SK-N-SH (cell line): ENCODE measurements at places on chromosomes 5 and 9.
A peak's percentile ranks its signal among the peaks of the same experiment; 100 is the strongest.

- DNase-seq: no peak
These were observed 85.4 kb downstream of the PCSK1 start for GRCh38 chr5:96347502-96348292.

DNA sequence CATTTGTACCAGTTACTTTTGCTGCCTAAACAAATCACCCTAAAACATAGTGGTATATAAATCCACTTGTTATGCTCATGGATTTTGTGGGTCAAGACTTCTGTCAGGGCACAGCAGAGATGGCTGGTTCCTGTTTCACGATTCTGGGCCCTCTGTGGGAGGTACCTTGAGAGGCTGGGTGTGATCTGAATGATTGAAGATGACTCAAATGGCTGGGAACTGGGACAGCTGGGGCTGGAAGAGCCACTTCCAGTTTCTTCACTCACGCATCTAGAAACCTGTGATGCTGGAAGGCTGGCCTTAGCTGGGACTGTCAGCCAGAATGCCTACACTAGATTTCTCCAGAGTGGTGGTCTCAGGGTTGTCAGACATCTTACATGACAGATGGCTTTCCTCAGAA is 88.1 kb downstream of the KIF4B start:
- no peak for DNase-seq

- no peak for DNase-seq
These were observed 134.6 kb upstream of the ADRA1B start for GRCh38 chr5:159781626-159782157.

GRCh38 chr9:135148386-135148785 is 60.9 kb downstream of the OLFM1 start:
- no peak for DNase-seq

DNA sequence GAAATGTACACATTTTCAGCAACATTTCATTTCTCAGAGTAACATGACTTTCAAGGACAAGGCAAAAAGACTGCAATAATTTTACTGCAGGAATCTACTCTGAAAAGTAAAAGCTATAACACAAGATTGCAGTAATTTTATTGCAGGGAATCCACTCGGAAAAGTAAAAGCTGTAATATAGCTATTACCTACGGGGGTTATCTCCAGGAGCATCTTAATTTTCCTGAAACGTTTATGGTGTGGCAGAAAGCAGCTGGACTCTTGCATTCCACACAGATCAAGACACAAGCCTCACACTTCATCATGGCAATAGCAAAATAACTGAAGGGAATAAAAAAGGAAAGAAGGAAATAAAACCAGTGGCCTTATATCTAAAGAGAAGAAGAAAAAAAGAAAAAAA is 171.2 kb downstream of the TSSK1B start:
- no peak for DNase-seq

- no peak for DNase-seq
These were observed 80.6 kb downstream of the PAM start for GRCh38 chr5:102835717-102836116.

GRCh38 chr5:1343931-1344901 is 683 bp downstream of the CLPTM1L start:
- peak; percentile 66 for DNase-seq

DNA sequence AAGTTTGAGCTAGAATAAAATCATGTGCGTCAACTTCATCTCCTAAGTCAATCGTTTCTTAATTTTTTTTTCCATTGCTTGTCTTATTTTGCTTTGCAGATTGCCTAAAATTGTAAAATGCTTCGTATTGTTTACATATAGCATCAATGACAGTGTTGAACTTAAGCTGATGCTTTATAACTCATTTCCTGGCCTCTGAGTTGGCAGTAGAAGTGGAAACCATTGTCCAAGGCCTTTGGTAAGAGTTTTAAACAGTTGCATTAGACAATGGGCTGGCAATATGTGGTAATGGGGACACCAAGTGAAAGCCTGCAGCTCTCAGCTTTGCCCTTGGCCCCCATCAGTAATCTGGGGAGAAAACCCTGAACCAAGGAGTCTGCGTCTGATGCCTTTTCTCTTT is 154.8 kb upstream of the GAS1 start:
- no peak for DNase-seq

DNA sequence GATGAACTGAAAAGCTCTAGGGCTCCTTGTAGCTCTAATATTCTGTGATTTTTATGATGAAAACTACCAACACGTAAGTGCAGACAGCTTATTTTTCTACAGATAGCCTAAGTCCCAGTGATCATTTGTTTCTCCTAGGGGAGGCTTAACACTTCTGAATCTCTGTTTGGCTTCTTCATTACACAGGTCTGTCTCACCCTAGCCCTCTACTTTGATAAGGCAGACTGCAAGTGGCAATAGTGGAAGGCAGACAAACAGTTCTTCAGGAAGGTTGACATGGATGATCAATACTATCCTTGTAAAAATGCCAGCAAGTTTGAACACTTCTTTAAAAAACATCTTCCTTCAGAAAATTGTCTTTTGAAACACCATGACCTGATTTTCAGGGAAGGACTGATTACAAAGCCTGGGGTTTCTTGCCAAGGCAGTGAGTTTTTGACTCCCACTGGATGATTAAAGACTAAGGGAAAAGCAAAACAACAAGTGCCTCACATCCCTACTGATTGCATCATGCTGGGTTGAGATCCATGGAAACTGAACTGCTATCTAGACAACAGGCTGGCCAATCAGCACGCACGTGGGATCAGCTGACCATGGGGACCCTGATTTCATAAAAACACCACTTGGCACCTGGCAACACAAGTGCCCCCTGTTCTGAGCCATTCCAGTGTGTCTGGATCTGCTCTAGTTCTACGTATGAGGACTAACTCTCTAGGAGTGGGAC is 212.2 kb downstream of the SMARCA2 start:
- DNase-seq: no peak

DNA sequence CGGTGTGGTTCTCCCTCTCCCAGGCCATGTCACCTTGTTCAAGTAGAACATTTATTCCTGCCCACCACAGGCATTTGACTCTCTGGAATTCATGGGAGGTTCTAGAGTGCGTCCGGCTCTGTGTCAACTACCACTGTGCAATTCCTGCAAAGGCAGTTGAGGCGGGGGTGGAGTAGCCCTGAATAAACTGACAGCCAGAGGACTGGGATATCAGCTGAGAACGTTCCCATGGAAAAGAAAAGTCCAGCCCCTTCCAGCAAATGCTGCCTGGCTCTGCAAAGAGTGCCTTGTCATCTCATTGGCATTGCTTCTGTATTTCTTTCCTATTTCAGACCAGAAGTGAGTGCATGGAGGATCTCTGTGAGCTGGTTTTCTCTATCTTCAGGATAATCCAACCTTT is 18.9 kb upstream of the MEGF9 start:
- no peak for DNase-seq

GRCh38 chr5:36982146-36982545 is 105.6 kb downstream of the NIPBL start:
- no peak for DNase-seq

DNA sequence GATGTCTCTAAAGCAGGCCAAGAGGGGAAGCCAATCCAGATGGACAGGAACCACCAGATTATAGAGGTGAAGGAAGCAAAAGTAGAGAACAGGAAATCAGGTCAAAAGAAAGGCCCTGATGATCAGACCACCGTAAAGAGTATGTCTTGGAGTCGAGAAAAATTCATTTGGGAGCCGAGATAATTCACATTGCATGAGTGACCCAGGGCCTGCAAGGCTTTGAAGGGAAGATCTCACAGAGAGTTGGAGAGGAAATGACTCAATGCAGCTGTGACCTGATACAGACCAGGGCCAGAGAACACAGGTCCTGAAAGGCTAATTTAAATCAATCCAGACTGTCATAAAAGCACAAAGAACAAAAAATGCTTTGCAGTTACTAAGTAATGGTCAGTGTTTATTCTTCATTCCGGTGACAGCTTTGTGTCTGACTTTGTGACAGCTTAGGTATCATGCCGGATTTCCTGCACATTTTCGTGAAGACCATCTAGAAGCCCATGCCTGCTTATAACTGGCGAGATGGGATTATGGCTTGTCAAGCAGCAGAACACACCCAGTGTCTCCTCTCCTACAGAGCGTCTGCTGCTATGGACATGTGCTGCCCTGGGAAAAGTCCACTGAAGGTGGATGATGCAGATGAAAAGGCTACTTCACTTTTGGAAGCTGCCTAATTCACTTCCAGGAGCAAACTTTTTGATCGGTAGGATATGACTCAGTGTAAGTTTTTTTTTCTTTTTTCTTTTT is 5.8 kb upstream of the ACTBL2 start:
- DNase-seq: no peak

- no peak for DNase-seq
These were observed 73.3 kb downstream of the RXRA start for GRCh38 chr9:134399435-134400056.

- DNase-seq: no peak
These were observed 480.0 kb downstream of the TAF11L14 start for GRCh38 chr5:18114151-18114757.

DNA sequence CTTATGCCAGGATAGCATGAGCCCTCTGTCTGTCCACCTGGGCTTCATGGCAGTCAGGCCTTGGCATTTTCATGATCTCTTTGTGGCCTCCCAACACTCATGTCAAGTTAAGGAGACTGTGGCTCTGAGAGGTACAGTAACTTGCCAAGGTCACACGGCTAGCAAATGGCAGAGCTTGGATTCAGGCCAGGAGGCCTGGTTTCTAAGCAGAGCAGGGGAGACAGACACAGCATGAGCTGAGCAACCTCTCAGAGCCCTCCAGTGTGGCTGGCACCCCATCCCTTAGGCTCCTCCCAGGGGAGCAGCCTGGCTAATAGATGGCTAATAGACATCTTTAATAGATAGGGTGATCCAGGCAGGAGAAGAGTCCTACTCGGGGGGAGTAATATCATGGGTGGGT is 4.1 kb downstream of the SYNPO start:
- DNase-seq: peak; percentile 85

DNA sequence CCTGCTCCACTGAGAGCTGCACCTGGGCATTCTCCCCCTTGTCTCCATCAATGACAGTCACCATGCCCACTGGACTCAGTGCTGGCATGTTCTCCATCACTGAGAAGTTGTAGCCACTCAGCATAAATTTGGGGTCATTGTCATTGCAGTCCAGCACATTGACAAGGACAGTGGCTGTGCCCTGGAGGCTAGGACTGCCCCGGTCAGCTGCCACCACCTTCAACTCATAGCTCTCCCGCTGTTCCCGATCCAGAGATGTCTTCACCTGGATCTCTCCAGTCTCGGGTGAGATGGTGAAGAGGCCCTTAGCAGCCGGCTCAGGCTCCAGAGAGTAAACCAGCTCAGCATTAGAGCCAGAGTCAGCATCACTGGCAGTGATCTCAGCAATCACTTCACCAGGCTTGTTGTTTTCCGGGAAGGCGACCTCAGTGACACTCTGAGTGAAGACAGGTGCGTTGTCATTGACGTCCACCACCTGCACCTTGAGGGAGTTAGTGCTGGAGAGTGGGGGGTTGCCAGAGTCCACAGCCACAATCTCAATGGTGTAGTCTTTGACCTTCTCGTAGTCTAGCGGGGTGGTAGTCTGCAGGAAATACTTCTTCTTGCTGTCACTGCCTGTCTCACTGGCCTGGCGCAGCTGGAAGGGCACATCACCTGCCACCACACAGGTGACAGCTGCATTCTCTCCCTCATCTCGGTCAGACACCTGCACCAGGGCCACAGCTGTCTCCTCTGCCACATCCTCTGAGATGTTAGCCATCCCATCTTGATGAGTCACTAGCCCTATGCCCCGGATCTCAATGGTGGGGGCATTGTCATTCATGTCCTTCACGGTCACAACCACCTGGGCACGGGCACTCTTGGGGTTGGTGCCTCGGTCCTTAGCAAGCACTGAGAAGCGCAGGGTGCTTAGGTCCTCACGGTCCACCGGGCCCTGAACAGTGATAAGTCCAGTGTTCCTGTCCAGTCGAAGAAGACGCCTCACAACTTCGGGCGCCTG is 13.5 kb downstream of the PCDH1 start:
- no peak for DNase-seq

GRCh38 chr5:100623719-100624118 is 88.5 kb downstream of the FAM174A start:
- no peak for DNase-seq

- peak; percentile 22 for DNase-seq
These were observed 322.1 kb upstream of the MSX2 start for GRCh38 chr5:174402222-174402812.

DNA sequence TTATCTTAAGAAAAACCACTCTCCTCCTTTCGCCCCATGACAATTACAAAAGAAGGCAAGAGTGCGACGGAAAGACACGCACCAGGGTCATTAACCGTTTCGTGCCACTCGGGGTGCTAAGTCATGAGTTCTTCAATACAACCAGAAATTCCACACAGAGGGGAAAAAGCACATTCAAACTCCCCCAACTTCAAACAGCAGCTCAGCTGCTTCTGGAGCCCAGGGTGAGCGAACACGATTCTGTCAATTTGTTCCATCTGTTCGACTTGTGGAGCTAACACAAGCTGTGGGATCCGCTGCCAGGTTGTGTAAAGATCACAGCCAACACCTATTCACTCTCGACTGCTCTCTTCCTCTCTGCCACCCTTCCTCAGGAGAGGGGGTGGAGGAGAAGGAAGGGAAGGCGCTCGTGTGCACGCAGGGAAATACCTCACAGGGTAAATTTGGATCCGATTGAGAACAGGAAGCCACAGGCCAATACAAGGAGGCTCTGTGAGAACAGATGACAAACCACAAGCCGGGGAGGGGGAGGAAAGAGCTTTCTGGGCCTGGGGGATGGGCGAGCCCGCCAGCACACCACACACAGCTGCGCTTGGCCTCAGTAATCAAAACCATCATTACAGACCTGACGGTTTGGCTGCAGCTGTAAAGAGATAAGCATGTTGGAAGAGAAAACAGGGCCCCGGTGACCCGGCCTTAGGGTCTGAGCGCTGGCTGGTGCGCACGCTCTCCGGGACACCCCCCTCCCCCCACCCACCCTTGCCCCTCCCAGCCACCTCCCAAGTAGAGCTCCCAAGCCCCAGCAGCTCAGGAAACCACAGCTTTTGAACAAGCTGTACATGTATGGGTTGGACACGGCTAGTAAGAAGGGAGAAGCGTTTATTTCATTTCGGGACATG is 54.3 kb downstream of the PTCH1 start:
- peak; percentile 90 for DNase-seq

DNA sequence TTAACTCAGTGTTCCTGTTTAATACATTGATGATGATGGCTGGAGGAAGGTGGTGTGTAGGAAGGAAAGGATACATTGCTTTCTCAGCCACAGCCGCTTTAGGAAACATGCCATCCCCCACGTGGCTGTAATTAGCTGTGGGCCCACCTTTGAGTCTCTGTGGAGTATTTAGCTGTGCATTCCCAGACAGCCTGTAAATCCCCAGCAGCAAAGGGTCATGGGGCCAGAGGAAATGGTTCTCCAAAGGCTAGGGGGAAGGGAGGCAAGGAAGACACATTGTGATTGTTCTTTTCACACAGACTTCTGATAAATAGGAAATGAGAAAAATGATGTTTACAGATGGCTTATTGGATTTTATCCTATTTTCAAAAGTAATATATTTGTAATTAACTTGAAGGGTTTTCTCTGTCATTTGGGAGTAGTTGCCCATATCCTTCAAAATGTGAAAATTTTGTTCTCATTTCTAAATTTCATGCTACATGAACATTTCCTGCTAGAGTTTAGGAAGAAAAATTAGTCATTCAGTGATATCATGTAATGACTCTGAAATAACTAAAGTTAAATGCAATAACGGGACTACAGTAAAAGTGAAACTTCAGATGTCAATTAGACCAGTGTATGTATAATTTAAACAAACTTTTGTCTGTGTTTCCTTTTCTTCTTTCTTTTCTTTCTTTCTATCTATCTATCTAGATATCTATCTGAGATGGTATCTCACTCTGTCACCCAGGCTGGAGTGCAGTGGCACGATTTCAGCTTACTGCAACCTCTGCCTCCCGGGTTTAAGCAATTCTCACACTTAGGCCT is 24.3 kb upstream of the F2R start:
- DNase-seq: no peak

GRCh38 chr5:178791976-178792375 is 61.5 kb upstream of the ZNF354A start:
- DNase-seq: no peak

GRCh38 chr5:137575847-137576246 is 76.7 kb upstream of the SPOCK1 start:
- no peak for DNase-seq
